ENCODE measurements at places on chromosomes 11 and 22. TPM values are rescaled to one million over a fixed set of nuclear protein-coding genes. Genes with fewer than 3 reads are reported as not detected.

GRCh38 chr22:32961497-32961896 lies 96.7 kb downstream of the SYN3 start:
- no peak for DNase-seq

GRCh38 chr22:44458044-44459020 lies 39.7 kb downstream of the RTL6 start:
- no peak for DNase-seq

- no peak for DNase-seq
Observed at GRCh38 chr11:7471071-7471470, 14.2 kb upstream of the OLFML1 start.

Gene POU2AF1
- total RNA-seq = not detected

- DNase-seq = no peak
Observed at GRCh38 chr11:12051287-12051662, 42.8 kb upstream of the DKK3 start.

Gene MS4A6E
- not detected for total RNA-seq

GRCh38 chr22:47608421-47608820 lies 846.0 kb downstream of the TBC1D22A start:
- no peak for DNase-seq

Gene ASRGL1
- 46.3 TPM for total RNA-seq

DNA sequence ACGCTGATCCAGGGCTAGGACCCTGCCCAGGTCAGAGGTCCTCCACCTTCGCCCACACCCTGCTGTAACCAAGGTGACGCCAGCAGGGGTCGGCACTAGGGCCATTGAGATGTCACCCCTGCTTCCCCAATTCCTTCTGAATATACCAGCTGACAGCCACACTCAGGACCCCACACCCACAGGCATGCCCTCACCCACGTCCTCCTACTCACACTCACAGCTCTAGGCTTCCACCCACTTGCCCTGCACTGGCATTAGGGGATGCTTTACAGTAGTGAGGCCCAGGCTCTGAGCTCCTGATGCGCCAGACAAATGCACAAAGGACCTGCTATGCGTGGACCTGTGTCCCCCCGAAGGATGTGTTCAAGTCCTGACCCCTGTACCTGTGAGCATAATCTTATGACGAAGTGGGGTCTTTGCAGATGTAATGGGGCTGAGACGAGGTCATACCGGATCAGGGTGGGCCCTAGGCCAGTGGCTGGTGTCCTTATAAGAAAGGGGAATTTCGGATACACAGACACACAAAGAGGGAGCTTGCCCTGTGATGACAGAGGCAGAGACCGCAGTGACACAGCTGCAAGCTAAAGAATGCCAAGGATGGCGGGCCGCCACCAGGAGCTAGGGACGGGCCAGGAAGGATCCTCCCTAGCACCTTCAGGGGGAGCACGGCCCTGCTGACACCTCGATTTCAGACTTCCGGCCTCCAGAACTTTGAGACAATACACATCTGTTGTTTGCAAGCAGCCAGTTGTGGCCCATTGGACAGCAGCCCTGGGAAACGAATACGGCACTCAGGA lies 11.2 kb downstream of the WNT11 start:
- DNase-seq = no peak

- no peak for DNase-seq
Observed at GRCh38 chr11:70230840-70231710, 28.0 kb downstream of the FADD start.

Gene CECR2
- total RNA-seq = 66.3 TPM

DNA sequence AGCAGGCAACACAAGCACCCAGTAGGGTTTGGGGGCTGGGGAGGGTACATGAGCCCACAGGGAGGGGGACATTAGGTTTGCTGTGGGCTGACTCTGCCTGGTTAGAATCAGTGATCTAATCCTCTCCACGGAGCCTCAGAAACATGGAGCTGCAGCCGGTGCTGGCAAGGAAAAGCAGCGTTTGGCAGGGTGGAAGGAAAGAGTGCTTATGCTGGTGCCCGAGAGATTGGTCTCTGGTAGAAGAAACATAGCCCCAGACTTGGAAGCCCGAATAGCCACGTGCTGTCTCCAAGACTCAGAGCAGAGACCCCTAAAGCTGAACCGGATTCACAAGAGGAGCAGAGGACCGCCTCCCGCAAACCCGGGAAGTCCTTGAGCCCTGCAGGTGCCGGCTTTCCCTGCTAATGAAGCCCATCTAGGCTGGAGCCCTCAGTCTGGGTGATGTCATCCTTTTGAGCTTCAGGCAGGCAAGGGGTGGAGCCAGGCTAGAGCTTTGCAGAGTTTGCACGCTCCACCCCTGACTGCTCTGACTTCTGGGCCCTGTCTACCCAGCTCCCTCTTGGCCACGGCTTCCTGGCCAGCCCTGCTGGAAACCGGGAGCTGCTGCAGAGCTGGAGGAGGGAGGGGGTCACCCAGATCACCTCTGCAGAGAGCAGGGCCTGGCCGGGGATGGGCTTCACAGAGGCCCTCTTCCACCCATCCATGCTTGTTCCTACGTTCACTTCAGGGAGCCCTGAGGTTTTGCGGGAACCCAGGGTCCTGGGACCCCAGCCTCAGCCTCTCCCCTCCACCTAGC lies 35.0 kb upstream of the JAM3 start:
- DNase-seq = peak; percentile 91

Gene CD3D
- total RNA-seq = 1.5 TPM

DNA sequence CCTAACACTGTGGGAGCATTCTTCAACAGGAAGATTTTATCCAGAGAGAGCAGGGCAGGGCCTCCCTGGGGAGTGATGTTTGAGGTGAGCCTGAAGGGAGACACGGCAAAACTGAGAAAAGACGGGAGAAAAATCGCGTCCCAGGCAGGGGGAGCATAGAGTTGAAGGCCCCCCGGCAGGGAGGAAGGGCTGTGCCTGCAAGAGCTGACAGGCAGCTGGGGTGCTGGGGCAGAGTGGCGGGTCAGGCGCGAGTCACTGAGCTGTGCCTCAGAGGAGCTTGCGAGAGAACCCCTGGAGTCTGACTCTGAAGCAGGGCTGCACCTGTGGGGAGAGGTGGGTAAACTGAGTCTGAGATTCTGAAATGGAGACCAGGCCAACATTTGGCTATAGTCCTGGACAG lies 14.8 kb downstream of the PKNOX2 start:
- no peak for DNase-seq

- DNase-seq = peak; percentile 28
Observed at GRCh38 chr11:64929625-64930024, 5.1 kb downstream of the PPP2R5B start.

Gene GGT1
- 24.6 TPM for total RNA-seq

GRCh38 chr11:114213622-114214021 lies 82.6 kb upstream of the NNMT start:
- no peak for DNase-seq

DNA sequence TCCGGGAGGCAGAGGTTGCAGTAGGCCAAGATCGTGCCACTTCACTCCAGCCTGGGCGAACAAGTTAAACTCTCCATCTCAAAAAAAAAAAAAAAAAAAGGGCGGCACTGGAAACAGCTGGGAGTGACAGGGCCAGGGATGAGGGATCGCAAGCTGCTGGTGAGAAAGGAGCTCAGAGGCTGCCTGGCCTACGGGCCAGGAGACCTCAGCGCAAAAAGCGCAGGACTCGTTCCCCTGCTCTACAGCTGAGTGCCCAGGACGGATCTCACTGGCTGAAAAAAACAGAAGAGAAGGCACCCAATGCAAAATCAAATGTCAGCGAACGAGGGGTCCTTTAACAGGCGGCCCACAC lies 650 bp upstream of the NUP50 start:
- no peak for DNase-seq

GRCh38 chr11:13140028-13140870 lies 131.1 kb downstream of the RASSF10 start:
- DNase-seq = no peak

DNA sequence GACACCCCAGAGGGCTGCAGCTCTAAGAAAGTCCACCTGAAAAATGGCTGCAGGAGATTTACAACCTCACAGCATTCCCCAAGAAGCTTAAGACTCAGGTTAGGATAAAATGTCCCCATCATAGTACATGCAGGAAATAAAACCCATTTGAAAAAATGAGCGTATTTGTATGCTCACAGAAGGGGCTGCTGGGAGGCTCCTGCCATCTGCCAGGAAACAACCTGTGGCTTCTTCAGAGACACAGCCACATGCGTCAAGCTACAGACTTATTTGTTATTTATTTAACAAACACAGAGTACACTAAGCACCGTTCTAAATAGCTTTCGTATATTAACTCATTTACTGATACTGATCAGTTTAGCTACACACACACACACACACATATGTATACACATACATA lies 73.4 kb downstream of the FEZ1 start:
- DNase-seq = no peak

- no peak for DNase-seq
Observed at GRCh38 chr11:31996159-31996881, 94.6 kb upstream of the RCN1 start.

Gene STIM1
- 20.8 TPM for total RNA-seq

DNA sequence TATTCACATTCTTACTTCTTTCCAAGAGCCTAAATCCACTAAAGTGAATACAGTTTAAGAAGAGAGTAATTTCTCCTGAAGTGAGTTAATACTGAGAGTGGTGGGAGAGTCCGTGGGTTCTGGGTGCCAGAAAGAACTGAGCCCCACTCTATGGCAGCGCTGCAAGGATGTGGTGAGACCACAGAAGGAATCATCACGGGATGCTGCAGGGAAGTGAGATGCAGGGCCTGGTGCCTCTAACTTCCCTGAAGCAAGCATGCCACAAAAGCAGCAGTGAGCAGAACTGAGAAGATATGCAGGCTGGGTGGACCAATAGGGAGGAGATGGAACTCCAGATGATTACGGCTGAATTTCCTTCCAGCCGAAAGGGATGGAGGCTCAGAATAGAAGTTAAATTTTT lies 5.0 kb upstream of the MMP12 start:
- no peak for DNase-seq

DNA sequence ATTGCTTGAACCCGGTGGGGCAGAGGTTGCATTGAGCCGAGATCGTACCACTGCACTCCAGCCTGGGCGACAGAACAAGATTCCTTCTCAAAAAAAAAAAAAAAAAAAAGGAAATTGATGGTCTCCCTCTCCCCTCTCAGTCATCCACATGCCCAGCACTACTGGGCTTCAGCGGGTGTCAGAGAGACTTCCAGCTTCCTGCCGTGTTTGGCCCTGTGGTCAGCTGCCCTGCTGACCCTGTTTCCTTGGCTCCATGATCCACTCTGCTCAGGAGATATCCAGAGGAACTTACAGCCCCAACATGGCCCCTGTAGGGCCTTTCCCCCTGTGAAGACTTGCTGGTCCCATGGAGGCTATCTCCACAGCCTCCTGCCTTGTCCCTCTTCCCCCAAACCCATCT lies 6.1 kb upstream of the PNPLA3 start:
- no peak for DNase-seq

GRCh38 chr22:40635043-40635939 lies 1.2 kb downstream of the MRTFA start:
- DNase-seq = no peak

Gene MMP12
- not detected for total RNA-seq

- no peak for DNase-seq
Observed at GRCh38 chr11:23732026-23732425, 764.8 kb upstream of the LUZP2 start.

All from H7 (cell line).